ENCODE measurements at places on chromosomes 16 and 17.

GRCh38 chr17:31147507-31148202 is 52.9 kb downstream of the NF1 start:
- DNase-seq: no peak

- DNase-seq: no peak
These were observed 3.3 kb downstream of the ARHGAP23 start for GRCh38 chr17:38431346-38432145.

DNA sequence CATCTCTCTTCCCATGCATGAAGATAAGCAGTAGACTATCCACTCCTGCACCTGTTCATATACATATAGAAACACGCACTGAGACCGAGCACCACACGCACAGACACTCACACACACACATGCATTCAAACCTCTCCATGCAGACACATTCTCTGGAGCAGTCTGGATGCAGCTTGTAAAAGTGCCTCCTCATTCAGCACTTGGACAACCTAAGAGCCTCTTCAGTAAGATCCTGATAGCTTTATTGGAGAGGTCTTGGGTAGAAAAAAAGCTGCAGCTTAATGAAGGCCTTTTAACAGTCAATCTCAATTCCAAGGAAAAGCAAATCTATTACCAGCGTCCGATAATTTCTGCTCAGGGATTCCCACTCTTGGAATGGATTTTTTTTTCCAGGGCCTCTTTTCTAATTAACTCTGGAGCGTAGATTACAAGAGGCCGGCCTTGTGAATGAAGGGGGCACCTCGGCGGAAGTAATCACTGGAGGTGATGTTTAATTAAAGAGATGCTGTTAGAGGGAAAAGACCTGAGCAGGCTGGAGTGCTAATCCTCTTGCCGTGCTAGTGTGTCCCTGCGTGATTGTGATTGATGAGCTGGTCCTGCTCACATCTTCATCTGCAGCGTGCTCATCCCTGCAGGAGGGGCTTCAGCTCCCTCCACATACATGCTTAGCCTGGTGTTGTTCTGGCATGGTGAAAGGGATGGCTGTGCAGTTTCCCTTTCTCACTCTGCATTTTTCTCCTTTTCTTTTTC is 155.1 kb downstream of the RBFOX1 start:
- DNase-seq: no peak

- DNase-seq: no peak
These were observed 21.9 kb downstream of the PLEKHG4 start for GRCh38 chr16:67301080-67301782.

DNA sequence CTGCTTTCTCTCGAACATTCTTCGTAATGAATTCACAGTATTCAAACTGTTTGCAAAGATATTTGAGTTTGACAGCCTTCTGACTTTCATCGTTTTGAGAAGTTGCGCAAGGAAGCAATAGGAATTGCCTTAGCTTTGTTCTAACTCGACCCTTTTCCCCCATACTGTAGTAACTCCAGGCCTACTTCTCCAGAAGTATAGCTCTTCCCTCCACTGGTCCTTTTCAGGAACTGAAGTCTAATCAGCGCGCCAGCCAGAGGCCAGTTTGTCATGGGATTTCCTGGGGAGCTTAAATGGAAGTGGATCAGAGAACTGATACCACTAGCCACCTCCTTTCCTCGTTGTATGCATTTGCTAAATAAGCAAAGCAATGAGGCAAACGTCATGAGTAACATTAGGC is 27.9 kb downstream of the CDR2 start:
- no peak for DNase-seq

DNA sequence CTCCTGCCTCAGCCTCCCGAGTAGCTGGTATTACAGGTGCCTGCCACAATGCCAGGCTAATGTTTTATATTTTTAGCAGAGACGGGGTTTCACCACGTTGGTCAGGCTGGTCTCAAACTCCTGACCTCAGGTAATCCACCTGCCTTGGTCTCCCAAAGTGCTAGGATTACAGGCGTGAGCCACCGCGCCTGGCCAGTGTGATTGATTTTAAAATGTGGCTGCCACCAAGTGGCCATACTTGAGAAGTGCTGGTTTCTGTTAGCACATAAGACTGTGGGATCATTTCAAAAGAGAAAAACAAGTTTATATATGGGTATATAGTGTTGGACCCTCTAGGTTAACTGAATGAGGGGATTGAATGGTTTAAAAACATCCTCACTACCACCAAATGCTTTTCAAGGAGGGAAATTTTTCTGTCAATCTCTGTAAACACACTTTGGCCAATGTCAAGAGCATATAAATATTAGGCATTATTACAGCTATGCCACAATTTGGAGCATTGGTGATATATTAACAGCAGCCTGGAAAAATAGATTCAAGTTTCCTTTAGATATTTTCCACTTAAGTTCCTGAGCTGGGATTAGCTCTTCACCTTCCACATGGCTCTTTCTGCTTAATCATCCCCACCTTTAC is 13.5 kb upstream of the DHRS13 start:
- DNase-seq: peak; percentile 47

- peak; percentile 86 for DNase-seq
These were observed at the start of gene VPS25 for GRCh38 chr17:42773290-42774035. TSS of gene VPS25 (plus strand) at chr17:42773449. CDS start at chr17:42773476, 27 bp downstream.

DNA sequence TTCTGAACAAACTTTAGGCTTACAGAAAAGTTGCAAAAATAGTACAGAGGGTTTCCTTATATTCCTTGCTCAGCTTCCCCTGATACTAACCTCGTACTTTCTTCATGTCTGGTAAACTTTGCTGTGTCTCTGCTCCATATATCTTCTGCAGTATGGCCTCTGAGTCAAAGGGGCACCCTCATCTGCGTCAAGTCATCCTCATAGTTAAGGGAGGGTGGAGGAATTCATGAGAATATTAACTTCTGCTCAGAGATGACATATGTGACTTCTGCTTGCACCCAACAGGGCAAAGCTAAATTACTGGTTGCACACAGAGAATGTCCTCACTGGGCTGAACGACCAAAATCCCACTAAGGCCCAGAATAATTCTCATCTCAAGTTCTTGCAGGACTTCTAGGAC is 4.3 kb upstream of the CCL7 start:
- no peak for DNase-seq

DNA sequence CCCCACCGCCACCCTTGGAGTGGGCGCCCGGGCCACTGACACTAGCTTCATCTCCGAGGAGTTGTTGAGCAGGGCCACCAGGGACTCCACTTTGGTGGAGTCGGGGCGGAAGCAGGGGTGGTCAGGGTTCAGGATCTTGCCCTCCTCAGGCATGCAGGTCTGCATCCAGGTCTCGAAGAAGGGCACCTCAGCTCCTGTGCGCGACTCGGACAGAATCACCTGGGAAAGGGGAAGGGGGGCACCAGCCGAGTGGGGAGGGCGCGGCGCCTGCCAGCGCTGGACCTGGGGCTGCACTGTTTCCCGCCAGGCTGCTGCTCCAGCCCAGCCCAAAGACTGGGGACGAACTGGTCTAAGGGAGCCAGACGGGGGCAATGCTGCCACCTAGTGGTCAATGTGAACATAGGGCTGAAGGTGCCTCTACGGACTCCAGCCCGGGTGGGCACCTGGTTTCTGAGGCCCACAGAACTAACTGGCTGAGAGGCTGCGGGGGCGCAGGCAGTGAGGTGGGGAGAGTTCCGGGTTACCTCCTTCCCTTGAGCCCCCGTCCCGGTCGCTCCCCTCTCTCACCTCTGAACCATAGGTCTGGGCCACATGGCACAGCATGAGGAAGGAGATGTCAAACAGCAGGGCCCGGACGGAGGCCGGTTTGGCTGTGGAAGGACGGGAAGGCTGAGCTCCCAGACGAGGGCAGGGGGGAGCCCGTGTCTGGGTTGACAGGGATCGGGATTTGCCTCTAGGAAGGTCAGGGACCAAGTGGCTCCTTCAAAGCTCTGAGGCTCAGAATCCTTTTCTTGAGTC is 11.8 kb downstream of the CSF3 start:
- peak; percentile 49 for DNase-seq

DNA sequence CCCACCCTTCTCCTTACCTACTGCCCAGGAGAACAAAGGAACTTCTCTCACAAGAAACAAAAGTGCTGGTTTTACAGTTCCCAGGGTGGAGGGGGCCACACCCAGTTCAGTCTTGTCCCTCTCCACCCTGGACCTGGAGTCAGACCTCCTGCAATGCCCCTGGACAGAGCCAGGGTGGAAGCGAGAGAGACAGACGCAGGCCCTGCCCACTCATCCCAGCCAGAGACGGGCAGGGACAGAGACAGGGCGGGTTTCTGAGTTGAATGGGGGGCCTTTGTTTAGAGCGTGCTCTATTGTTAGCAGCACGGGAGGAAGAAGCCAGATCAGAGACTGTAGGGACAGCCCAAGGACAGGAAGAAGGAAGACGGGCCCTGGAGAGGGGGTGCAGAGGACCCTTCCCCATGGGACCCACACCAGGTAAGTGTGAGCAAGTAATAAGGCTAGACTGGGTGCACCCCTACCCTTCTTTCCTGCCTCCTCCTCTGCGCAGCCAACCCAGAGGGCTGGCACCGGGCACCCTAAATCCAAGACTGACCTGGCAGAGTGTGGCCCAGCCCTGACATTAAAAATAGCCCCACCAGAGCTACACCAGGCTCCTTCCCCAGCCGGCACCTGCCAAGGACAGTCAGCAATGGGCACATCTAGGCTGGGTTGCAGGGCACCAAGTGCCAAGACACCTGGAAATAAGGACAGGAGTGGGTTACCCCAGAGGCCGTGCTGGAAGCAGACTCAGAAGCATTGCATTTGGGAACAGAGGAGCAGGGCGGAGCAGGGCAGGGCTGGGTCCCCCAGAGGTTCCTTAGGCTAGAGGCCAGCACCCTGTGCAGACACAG is 10.9 kb downstream of the JUP start:
- no peak for DNase-seq

GRCh38 chr17:13884347-13884746 is 185.0 kb upstream of the COX10 start:
- DNase-seq: no peak

- no peak for DNase-seq
These were observed 61.9 kb upstream of the GSE1 start for GRCh38 chr16:85550953-85551924.

GRCh38 chr17:73589363-73589980 is 54.8 kb downstream of the SDK2 start:
- peak; percentile 81 for DNase-seq

GRCh38 chr16:4604401-4604800 is 10.3 kb downstream of the UBALD1 start:
- no peak for DNase-seq

DNA sequence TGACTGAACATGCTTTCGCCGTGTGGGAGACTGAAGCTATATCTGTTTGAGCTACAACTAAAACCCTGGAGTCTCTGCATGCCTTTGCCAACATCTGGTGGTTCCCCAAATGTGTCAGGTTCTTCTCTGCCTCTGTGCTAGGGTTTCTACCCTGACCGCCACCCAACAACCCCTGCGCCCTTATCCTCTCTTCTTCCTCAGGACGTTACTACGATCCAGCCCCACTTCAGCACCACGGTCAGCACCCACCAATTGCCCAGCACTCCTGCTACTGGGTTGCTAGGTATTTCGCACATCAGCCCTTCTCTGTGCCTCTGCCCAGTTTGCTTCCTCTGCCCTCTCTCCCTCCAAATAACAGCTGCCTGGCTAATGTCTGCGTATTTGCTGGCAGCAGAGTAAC is 106.3 kb upstream of the HSBP1 start:
- no peak for DNase-seq

GRCh38 chr17:13302983-13303382 is 285.2 kb upstream of the ELAC2 start:
- DNase-seq: no peak

DNA sequence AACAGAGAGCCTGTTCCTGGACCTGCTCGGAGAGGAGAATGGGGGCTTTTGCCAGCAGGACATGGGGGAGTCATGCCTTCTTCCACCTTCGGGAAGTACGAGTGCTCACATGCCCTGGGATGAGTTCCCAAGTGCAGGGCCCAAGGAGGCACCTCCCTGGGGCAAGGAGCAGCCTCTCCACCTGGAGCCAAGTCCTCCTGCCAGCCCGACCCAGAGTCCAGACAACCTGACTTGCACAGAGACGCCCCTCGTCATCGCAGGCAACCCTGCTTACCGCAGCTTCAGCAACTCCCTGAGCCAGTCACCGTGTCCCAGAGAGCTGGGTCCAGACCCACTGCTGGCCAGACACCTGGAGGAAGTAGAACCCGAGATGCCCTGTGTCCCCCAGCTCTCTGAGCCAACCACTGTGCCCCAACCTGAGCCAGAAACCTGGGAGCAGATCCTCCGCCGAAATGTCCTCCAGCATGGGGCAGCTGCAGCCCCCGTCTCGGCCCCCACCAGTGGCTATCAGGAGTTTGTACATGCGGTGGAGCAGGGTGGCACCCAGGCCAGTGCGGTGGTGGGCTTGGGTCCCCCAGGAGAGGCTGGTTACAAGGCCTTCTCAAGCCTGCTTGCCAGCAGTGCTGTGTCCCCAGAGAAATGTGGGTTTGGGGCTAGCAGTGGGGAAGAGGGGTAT is 39.3 kb upstream of the IL21R start:
- DNase-seq: no peak

DNA sequence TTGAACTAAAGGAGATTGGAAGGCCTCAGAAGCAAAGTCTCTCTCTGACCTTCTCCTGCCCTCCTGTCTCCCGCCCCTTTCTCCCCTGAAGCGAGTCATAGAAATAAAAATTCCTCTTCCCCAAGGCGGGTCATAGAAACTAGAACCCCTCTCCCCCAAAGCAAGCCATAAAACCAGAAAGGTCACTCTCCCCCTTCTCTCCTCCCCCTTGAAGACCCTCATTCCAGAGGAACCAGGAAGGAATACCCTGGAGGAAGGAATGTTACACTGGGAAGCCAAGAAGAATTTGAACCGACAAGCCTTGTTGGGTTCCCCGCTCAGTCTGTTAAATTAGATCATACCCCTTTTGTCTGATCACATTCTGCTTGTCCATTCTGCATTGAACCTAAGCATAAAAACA is 2.7 kb upstream of the GJC1 start:
- DNase-seq: no peak

DNA sequence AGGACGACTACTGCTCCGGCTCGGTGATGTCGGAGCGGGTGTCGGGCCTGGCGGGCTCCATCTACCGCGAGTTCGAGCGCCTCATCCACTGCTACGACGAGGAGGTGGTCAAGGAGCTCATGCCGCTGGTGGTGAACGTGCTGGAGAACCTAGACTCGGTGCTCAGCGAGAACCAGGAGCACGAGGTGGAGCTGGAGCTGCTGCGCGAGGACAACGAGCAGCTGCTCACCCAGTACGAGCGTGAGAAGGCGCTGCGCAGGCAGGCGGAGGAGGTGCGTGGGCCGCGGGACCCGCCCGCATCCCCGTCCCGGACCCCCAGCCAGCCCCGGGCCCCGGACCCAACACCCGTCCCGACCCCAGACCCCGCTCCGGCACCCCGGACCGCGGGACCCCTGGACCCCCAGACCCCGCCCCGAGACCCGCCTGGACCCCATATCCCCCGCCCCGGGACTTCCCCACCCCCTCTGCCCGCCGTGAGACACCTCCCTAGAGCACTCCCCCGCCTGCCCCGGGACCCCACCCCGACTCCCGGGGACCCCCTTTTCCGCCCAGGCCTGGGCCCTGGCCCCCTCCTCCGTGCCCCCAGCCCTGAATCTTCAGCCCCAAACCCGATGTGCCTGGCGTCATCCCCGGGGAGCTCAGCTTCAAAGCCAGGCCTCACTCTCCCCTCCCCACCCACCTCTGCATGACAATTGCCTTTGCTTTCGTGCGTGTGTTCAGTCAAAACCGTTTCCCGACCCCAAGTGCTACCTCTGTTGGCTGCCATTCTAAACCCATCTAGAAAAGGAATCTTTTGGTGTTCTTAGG is 594 bp downstream of the MAPK8IP3 start:
- peak; percentile 14 for DNase-seq
